Stimulated activated CD8-positive, alpha-beta memory T cell treated with anti-CD3 and anti-CD28 coated beads, Interleukin-7, amount 100 ng/mL, for 24 hours (primary cell): ENCODE measurements at places on chromosomes 3 and 15.

GRCh38 chr3:180417241-180417640 lies 184.7 kb upstream of the TTC14 start:
- no peak for DNase-seq

DNA sequence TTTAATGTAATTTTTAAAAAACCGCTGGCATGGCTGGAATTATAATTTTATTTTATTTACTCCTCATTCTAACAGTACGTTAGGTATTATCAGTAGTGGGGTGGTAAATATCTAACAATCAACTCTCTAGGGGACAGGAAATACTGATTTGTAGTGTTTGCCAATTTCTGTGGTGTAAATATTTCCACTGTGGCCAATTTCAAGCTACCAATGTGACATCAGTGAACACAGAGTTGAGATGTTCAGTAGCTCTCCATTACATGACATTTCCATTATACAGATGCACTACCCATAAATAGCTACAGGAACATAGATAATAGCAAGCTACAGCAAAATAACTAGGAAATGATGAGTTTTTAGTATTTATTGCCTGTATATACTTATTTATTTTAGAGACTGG lies 10.0 kb upstream of the ARL8B start:
- DNase-seq: no peak

DNA sequence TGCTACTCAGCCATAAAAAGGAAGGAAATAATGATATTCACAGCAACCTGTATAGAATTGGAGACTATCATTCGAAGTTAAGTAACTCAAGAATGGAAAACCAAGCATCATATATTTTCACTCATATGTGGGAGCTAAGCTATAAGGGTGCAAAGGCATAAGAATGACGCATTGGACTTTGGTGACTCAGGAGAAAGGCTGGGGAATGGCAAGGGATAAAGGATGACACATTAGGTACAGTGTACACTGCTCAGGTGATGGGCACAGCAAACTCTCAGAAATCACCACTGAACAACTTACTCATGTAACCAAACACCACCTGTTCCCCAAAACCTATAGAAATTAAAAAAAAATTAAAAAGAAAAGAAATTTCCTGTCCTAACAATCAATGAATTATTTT lies 42.7 kb downstream of the ALCAM start:
- DNase-seq: no peak

DNA sequence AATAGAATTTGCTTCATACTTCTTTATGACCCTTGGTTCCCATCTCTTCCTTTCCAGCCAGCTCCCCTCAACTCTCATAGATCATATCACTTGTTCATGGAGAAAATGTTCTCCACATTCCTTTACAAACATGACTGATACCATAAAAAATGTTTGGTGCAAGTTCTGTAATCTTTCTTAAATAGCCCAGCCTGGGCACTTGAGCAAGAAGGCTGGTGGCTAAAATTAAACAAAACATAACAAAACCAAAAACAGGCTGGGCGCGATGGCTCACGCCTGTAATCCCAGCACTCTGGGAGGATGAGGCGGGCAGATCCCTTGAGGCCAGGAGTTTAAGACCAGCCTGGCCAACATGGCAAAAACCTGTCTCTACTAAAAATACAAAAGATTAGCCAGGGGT lies 8.9 kb upstream of the POLR2M start:
- DNase-seq: no peak

DNA sequence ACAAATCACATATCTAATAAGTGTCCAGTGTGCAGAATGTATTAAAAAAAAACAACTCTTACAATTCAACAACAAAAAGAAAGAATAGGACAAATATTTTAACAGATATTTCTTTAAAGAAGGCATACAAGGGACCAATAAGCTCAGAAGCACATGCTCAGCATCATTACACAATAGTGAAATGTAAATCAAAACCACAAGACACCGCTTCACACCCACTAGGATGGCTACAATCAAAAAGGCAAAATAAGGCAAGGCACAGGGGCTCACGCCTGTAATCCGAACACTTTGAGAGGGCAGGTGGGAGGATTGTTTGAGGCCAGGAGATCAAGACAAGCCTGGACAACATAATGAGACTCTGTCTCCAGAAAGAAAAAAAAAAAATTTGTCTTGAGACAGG lies 255.6 kb downstream of the MAGI1 start:
- no peak for DNase-seq

GRCh38 chr3:155326244-155326643 lies 32.8 kb upstream of the STRIT1 start:
- no peak for DNase-seq

- no peak for DNase-seq
These were observed 891.9 kb downstream of the ROBO1 start for GRCh38 chr3:78875851-78876250.

GRCh38 chr3:127820221-127820825 lies 2.0 kb downstream of the MGLL start:
- DNase-seq: no peak

DNA sequence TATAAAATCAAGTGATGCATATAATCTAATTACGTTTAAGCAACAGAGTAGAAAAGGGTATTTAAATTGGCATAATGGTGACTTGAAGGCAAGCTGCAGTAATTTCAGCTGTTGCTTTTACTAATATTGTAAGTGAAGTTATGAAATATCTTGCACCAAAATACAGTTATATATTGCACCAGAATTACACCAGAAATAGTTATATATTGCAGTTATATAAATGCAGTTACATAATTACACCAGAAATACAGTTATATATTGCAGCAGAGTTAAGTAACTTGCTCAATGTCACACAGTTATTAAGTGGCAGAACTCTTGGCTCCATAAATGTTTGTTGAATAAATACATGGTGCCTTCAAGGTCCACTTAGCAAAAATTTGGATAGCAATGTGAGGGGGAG lies 51.4 kb downstream of the PCOLCE2 start:
- DNase-seq: no peak

- DNase-seq: no peak
These were observed 35.3 kb downstream of the ANXA2 start for GRCh38 chr15:60362321-60363086.

DNA sequence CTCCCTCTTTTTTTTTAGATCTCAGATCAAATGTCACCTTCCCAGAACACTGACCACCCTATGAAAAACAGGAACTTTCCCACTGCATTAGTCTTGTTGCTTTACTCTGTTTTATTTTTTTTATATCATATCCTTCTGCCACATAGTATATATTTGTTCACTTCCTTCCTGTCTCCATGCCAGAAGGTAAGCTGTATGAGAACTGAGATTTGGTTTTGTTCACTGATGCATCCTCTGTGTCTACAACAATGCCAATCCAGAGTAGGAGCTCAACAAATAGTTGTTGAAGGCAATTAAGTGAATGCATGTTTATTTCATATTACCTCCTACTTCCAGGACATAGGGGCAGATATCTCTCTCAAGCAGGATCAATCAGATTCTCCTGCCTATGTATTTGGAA lies 114.4 kb downstream of the TPRG1 start:
- no peak for DNase-seq

- no peak for DNase-seq
These were observed 90.0 kb upstream of the ANKRD34C start for GRCh38 chr15:79192462-79193036.

- no peak for DNase-seq
These were observed at the start of gene TPM1 for GRCh38 chr15:63041974-63042876. Gene TPM1, plus strand, starts transcription at chr15:63042747. Its CDS starts 83 bp downstream, at chr15:63042830.

GRCh38 chr3:141969711-141970110 lies 93.3 kb downstream of the ATP1B3 start:
- DNase-seq: no peak

DNA sequence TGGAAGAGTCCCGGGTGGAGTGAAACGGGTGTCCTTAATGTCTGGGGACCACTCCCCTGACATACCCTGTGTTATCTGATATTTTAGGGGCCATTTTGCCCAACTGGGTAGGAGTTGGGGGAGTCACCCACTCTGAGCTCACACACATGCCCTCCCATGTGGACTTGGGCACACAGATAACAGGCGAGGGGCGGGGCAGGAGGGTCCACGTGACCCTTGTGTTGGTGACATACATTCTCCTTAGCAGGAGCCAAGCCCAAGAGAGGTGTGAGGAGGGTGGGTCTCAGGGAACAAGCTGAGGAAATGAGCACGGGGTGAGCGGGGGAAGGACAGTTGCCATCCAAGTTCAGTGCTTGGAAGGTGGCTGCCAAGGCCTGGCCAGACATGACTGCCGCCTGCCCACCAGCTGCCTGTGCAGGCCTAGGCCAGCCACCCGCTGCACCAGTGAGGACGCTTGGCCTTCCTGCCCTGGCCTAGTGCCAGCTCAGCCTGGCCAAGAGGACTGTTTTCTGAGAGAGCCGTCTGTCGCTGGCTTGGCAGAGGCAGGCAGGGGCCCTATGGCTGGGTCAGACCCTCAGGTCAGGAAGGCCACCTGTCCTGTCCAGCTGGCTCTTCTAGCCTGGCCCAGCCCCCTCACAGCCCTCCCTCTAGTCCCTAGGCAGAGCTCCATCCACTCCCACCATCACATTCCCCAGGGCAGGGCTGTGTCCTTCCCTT lies 31.3 kb upstream of the TMEM115 start:
- no peak for DNase-seq

DNA sequence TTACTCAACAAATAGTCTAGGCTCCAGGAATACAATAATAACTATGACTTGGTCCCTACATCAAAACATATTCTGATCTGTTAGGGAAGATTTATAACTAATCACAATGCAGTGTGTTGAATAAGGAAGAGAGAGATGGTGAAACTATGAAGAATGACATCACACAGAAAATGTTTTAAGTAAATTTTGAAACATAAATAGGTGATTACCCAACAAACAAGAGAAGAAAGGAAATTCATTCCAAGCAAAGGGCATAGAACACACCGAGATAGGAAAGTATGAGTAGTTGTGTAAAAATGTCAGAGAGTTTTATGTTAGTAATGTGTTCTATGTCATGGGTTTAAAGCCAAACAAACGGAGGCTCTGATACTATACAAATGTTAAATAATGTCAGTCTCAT lies 13.4 kb downstream of the SEC62 start:
- no peak for DNase-seq

GRCh38 chr3:52198643-52199608 lies 966 bp downstream of the ALAS1 start:
- no peak for DNase-seq

DNA sequence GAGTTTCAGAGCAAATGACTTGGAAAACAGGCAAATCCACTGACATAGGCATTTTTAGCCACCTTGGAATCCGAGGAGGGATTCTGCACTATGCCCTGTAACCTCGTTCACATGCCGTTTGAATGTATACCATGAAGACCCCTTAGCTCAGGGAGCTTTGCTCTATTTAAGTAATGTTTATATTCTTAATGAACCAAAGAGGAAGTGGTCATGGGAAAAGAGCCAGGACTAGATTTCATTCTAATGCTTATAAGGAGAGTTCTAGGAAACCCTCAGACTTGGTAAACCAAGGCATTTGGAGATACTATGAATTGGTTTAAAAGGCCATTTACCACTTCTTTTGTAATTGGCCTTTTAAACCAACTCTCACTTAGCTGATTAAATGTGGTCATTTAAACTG lies 178.9 kb downstream of the IGF1R start:
- DNase-seq: no peak

- DNase-seq: no peak
These were observed 566.3 kb downstream of the NR2F2 start for GRCh38 chr15:96896766-96897165.

GRCh38 chr3:127182431-127182830 lies 10.5 kb upstream of the PRR23E start:
- DNase-seq: no peak

GRCh38 chr3:160886421-160886820 lies 130.4 kb downstream of the PPM1L start:
- no peak for DNase-seq

DNA sequence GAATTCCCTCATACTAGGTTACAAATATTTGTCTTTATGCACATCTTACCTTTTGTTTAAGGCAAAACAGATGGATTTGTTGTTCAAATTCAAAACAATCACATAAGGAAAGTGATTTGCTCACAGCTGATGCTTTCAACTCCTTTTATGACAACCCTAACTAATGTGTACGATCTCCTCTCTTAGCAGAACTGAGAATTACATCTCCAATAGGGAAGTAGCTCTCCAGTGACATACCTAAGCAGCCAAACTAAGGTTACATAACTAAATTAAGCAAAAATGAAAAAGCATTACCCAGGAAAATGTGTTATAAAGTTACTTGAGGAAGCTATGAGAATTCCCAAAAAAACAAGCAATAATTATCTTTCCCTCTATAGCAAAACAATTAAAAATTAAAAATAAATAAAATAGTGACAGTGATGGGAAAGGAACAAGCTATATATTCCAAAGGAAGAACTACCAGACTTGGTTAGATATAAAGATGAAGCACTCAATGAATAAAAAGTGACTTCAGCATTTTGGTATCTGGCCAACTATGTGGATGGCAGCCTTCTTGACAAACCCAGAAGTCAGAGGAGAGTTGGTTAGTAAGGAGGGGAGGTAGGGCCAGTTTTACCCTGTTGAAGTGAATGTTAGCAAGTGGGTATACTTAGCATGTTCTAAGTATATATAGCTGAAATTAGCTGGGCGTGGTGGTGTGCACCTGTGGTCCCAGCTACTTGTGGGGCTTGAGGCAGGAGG lies 32.4 kb downstream of the PEAK1 start:
- no peak for DNase-seq

GRCh38 chr15:80162059-80162554 lies 9.3 kb downstream of the FAH start:
- no peak for DNase-seq

DNA sequence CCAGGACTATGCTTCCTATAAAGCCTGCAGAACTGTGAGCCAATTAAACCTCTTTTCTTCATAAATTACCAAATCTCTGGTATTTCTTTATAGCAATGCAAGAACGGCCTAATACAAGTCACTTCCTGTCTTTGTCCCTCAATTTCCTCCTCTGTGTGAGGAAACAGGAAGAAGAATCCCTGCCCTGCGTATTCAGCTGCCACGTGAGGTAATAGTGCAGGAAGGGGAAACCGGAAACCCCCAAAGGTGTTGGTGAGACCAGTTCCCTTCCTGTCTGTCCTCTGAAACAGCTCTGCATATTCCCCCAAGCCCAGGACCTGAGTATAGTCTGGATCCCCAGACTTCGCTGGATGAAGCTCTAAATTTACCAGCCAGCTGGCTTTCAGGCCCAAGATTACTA lies 18.1 kb upstream of the PTPN23 start:
- no peak for DNase-seq

GRCh38 chr3:119613872-119614271 lies 16.2 kb downstream of the PLA1A start:
- no peak for DNase-seq

GRCh38 chr3:31543375-31543774 lies 10.7 kb downstream of the STT3B start:
- no peak for DNase-seq

- DNase-seq: no peak
These were observed 99.1 kb downstream of the ADCY5 start for GRCh38 chr3:123349566-123350435.

- DNase-seq: no peak
These were observed 3.8 kb downstream of the GREM1 start for GRCh38 chr15:32721596-32721995.

- no peak for DNase-seq
These were observed 89.9 kb upstream of the P3H2 start for GRCh38 chr3:190210608-190211007.

GRCh38 chr3:125431391-125431790 lies 56.3 kb upstream of the ZNF148 start:
- no peak for DNase-seq

- no peak for DNase-seq
These were observed 12.2 kb upstream of the VIPR1 start for GRCh38 chr3:42490243-42490642.
